ENCODE measurements at places on chromosomes 6 and 20.

DNA sequence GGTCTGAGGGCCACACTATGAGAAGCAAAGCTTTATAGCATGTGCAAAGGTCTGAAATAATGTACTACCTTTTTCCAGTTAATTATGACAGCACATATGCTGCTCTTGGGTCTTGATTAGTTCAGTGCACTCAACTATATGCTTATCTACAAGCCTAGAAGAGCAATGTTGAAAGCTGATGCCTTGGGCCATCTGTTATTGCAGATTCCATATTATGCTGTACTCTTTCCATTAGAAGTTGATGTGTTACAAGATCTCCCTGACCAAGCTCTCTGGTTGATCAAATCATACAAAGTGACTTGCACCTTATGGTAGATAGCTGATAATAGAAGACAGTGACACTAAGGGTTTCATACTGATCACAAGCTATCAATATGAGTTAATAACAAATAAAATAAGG lies 327.3 kb downstream of the FRK start:
- DNase-seq = no peak

DNA sequence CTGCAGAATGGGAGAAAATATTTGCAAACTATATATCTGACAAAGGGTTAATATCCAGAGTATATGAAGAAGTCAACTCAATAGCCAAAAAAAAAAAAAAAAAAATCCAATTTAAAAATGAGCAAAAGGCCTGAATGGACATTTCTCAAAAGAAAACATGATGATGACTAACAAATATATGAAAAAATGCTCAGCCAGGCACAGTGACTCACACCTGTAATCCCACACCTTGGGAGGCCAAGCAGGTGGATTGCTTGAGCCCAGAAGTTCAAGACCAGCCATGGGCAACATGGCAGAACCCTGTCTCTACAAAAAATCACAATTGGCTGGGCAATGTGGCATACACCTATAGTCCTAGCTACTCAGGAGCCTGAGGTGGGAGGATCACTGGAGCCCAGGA lies 2.1 kb upstream of the ECHDC1 start:
- no peak for DNase-seq

- no peak for DNase-seq
Observed at GRCh38 chr20:51738877-51739447, 29.2 kb downstream of the ATP9A start.

DNA sequence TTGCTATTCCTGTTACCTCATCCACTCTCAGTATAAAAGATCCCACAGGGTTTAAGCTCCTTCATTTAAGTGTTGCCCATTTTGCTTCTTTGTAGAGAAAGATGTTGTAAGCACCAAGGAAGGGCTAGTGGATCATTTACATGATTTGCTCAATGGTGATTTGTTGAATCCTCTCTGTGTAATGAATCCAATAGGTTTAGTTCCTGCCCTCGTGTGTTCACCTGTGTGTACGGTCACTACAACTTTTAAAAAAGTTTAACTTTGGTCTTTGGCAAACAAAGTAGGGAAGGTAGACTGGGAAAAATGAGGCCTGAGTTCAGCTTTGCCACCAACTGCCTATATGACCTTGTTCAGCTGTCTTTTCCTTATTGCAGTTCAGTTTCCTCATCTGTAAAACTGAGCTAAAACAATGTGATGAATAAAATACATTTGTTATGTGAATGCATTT lies 51.5 kb downstream of the DHX35 start:
- no peak for DNase-seq

- no peak for DNase-seq
Observed at GRCh38 chr6:25266456-25267100, 12.6 kb upstream of the CARMIL1 start.

DNA sequence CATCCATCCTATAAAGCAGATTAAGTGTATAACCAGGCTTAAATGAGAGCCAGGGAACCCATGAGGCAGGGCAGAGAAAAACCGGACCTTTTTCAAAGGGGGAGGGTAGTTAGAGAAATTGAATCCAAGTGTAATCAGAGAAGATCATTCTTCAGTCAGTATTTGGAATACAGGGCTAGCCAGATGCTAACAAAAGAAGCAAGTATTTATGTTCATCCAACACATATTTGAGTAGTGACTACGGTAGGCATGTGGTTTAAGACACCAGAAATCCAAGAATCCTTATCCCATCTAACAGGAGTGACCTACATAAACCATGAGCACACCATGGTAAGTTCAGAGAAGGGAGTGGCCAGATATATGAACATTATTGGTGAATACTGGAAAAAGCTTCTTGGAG lies 46.8 kb upstream of the FAM83C start:
- no peak for DNase-seq

DNA sequence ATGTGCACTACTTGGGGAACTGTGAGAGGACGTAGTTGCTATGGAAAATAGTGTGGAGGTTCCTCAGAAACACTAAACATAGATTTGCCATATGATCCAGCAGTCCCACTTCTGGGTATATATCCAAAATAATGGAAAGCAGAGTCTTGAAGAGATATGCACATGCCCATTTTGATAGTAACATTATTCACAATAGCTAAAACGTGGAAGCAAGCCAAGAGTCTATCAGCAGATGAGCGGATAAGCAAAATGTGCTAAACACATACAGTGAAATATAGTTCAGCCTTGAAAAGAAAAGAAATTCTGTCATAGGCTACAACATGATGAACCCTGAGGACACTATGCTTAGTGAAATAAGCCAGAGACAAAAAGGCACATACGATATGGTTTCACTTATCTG lies 11.1 kb downstream of the SYNDIG1 start:
- DNase-seq = no peak

DNA sequence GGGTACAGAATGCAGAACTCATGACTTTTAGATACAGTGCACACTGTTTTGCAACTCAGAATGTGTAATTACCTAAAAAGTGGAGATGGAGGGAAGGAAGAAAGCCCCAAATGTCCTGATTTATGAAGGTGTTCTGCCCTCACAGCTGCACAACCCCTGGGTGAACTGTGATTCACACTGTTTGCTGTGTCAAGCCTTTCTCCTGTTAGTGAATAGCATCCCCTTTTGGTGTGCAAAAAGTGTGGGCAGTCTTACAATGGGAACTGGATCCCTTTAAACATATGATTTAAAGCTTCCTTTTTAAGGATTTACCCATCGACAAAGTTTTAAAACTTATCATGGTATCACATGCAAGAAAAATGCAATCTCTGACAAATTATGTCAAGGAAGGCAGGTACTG lies 633.4 kb upstream of the EPHA7 start:
- DNase-seq = peak; percentile 24

- DNase-seq = no peak
Observed at GRCh38 chr20:44584162-44584561, 1.8 kb downstream of the PKIG start.

GRCh38 chr20:48153523-48153922 lies 368.2 kb upstream of the SULF2 start:
- DNase-seq = peak; percentile 20

DNA sequence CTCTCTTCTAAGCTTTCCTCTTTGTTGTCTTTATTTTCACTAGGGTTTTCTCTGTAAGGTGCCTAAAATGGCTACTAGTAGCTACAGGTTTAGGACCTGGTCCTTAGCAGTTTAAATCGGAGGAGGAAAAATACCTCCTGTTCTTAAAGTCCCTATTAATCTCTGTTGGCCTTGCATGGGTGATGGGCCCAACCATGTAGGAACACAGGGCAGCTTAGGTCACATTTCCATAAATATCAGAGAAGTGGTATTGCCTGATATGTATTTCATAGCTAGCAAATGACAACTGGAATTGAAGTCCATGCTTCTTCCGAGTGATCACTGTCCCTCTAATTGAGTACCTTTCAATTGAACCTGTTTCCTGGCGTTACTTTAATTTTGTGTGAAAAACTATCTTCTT lies 70.0 kb downstream of the LAMA2 start:
- no peak for DNase-seq

GRCh38 chr20:61628901-61629601 lies 377.0 kb downstream of the CDH4 start:
- no peak for DNase-seq

GRCh38 chr6:122758927-122759334 lies 20.6 kb upstream of the FABP7 start:
- DNase-seq = no peak

- DNase-seq = no peak
Observed at GRCh38 chr6:54262971-54263370, 45.3 kb upstream of the TINAG start.

DNA sequence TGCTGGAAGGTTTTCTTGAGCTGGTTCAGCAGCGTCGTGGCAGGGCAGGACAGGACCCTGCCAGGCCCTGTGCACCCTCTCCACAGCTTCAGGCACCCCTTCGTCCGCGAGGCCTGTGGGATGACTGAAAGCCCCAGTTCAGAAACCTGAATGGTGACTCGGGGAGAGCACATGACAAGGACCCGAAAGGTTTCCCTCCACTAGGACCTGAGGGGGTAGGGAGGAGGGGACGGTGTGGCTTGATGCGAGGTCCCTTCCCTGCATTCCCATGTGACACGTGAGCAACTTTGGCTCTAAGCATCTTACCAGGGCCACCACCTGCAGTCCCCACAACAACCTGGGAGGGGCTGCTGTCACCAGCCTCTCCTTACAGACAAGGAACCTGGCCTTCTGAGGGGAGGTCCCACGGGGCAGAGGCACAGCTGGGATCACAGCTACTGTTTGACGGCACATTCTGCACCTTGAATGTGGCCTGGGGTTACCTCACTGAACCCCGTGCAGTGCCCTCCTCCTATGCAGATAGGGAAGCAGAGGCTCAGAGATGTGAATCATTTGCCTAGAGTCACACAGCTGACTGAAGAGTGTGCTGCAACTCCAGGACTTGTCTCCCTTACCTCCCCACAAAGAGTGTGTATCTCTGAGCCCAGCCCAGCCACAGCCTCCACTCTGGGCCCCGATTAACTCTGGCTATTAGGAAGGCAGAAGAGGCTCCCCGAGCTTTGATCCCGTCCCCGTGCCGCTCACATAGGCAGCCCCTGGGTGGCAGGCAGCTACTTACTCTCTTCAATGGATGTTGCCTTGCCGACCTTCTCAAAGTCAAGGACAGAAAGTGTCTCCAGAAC lies 84.6 kb downstream of the PTPN1 start:
- DNase-seq = no peak

DNA sequence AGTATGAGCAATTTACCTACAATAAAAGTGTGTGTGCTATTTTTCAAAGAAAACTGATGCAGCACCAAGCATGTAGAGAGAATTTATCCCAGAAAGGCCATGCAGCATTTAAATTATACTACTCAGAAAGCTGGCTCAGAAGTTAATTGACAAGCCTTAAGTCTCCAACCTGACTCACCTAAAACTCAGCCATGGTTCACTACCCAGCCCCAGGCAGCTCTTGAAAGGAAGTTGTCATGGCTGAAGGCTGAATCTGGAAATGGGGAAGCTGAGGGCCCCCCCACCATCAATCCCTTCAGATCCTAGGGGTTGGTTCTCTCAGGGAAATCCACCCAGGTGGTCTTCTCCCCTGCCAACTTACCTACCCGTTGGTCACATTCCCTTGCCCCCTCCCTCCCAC lies 19.7 kb downstream of the PPIL6 start:
- DNase-seq = no peak

DNA sequence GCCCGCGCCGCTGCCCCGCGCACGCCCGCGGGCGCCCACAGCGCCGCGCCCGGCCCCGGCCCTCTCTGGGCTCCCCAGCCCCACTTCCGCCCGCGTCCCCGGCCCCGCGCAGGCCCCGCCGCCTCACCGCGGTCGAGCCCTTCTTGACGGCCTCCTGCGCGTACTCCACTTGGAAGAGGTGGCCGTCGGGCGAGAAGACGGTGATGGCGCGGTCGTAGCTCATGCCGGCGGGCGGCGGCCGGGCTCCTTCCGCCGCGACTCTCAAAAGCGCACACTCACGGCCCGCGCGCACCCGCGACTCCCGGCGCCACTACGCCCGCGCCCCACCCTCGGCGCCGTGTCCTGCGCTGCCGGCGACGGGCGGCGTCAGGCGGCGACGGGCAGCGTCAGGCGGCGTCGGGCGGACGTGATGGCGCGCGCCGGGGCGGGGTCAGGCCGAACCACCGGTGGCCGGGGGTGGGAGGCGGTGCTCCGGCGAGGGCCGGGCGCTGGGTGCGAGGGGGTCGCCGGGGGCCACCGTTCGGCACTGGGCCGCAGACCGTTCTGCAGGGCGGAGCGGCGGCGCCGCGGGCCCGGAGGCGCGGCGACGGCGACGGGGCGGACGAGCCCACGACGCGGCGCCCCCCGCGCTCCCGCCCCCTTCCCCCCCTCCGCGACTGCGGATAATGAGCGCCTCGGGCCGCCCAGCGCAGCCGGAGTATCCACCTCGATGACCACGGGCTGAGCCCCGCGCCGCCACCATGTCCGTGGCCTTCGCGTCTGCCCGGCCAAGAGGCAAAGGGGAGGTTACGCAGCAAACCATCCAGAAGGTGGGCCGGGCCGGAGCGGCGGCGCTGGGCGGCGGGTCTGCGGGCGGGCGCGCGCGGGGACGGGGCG lies at the start of the genes PSMA7 and SS18L1:
TSS of gene PSMA7 (minus strand) at position 314 of the 876 bp plus-strand sequence. CDS start at position 223, 91 bp downstream.
TSS of gene SS18L1 (plus strand) at position 689 of the 876 bp plus-strand sequence. CDS start at position 741, 52 bp downstream.
- peak; percentile 94 for DNase-seq

- no peak for DNase-seq
Observed at GRCh38 chr6:134902074-134902861, 47.6 kb downstream of the ALDH8A1 start.

DNA sequence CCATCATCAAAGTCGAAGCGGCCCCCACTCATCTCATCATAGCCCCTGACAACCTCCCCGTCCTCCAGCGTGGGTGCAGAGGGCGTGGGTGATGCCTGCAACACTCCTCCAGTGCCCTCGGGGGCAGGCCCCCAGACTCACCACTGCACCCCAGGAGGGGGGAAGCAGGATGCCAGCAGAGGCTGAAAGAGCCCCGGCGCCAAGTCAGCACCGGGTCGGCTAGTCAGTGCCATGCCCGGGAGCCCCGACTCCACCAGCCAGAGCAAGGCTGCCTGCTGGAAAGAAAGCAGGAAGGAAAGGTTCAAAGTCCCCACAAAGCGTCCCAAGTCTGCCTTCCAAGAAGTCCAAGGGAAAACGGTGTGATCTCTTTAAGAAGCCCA lies 324 bp downstream of the JPH2 start:
- DNase-seq = no peak

DNA sequence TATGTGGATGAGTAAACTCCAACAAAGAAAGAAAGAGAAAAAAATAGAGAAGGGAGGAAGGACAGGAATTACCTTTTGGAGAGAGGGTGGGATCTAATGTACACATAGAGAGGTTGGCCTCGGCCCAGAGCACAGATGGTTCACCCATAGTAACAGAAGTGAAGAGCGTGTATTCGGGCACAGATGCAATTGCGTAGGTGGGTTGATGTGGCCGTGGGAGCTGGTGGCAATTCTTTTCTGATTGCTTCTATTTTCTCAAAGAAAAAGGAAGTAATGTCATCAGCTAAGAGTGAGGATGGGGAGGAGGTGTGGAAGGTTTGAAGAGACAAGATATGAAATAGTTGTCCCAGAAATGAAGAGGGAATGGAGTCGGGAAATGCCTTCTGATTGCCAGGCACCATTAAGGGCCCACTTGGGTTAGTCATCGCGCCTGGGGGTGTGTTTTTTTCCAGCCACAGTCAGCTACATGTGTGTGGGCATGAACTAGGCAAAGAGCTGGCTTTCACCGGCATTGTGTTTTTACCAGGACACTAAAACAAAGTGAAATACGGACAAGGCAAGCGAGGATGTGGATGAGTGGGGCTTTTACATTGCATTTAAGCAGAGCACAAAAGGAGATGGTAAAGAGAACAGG lies 158.7 kb downstream of the SYNE1 start:
- DNase-seq = no peak
